Vein endothelial cell (primary cell): ENCODE measurements at places on chromosomes 2 and 18. TPM values are rescaled to one million over a fixed set of nuclear protein-coding genes. Genes with fewer than 3 reads are reported as not detected.

The TUBB8B gene
- not detected in 2 replicates for total RNA-seq

The ALPG gene
- not detected in 2 replicates for total RNA-seq

The UGT1A4 gene
- total RNA-seq, result not detected in 2 replicates

The SETBP1 gene
- 8.5 and 9.3 TPM in 2 replicates for total RNA-seq

The HOXD13 gene
- not detected in 2 replicates for total RNA-seq

The MATN3 gene
- 1.4 and 2.9 TPM in 2 replicates for total RNA-seq

The SLC8A1 gene
- total RNA-seq, result 1.6 and 2.3 TPM in 2 replicates

The TUBA4B gene
- not detected in 2 replicates for total RNA-seq

The CYRIA gene
- 31.4 and 38.0 TPM in 2 replicates for total RNA-seq

The ZNF521 gene
- total RNA-seq, result 223 and 324 TPM in 2 replicates

The SLC9A4 gene
- total RNA-seq, result under 0.01 TPM in 2 replicates

The RAB6C gene
- not detected in 2 replicates for total RNA-seq

The NFATC1 gene
- 9.8 and 10.2 TPM in 2 replicates for total RNA-seq

The M1AP gene
- not detected in 2 replicates for total RNA-seq

The SERPINB7 gene
- total RNA-seq, result not detected in 2 replicates

The CNOT11 gene
- 59.4 and 65.3 TPM in 2 replicates for total RNA-seq

The ZEB2 gene
- total RNA-seq, result 16.7 and 22.6 TPM in 2 replicates

The HOXD12 gene
- total RNA-seq, result not detected in 2 replicates

The HOXD4 gene
- total RNA-seq, result 7.8 and 9.4 TPM in 2 replicates

The FMNL2 gene
- 36.9 and 50.9 TPM in 2 replicates for total RNA-seq

The NYAP2 gene
- total RNA-seq, result not detected in 2 replicates
